Subcutaneous adipose tissue (tissue), 4 donors: ENCODE measurements at places on chromosomes 3 and 15. TPM values are rescaled to one million over a fixed set of nuclear protein-coding genes. Genes with fewer than 3 reads are reported as not detected.

Gene CPNE9
- total RNA-seq, result 2.0 TPM

Gene CLDN16
- not detected for total RNA-seq

Gene LOXL1
- 4.2 TPM for total RNA-seq

Gene TM2D3
- total RNA-seq, result 46.5 TPM

Gene TM4SF18
- 19.4 TPM for total RNA-seq

Gene MEGF11
- not detected for total RNA-seq

Gene PATL2
- total RNA-seq, result 2.2 TPM

Gene ANKRD63
- total RNA-seq, result not detected

Gene ZNF501
- 4.7 TPM for total RNA-seq

Gene ADAMTS17
- 0.49 TPM for total RNA-seq
